ENCODE measurements at places on chromosomes 12 and 14. TPM values are rescaled to one million over a fixed set of nuclear protein-coding genes. Genes with fewer than 3 reads are reported as not detected.

The IFNG gene
- not detected for total RNA-seq

The SUDS3 gene
- total RNA-seq, result 89.1 TPM

The AICDA gene
- total RNA-seq, result not detected

DNA sequence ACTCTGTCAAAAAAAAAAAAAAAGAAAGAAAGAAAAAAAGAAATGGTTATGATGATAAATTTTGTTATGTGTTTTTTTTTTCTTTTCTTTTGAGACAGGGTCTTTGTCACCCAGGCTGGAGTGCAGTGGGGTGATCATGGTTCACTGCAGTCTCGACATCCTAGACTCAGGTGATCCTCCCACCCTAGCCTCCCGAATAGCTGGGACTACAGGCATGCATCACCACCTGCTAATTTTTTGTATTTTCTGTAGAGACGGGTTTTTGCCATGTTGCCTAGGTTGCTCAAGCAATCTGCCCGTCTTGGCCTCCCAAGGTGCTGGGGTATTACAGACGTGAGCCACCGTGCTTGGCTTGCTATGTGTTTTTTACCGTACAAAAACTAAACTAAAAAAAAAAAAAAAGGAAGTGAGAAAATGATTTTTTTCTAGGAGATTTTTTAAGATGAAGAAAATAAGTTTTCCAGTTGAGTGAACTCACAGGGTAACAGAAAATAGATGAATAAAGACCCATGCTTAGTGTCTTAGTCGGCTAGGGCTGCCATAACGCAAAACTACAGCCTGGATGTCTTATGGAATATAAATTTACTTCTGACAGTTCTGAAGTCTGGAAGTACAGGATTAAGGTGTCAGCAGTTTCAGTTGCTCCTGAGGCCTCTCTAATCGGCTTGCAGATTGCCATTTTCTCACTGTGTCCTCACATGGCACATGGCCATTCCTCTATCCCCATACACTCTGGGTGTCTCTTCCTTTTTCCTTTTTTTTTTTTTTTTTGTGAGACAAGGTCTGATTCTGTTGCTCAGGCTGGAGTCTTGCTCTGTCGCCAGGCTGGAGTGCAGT lies 13.2 kb upstream of the APOF start:
- no peak overlapping the region for H3K27ac ChIP-seq
- no peak for DNase-seq
- H3K36me3 ChIP-seq, result no peaks in the 10 kb centered on the region
- H3K27me3 ChIP-seq, result no peaks in the 10 kb centered on the region

GRCh38 chr12:69007101-69007854 lies 74.3 kb upstream of the CPM start:
- no peaks in the 10 kb centered on the region for H3K36me3 ChIP-seq
- DNase-seq, result peak; percentile 29
- H3K27me3 ChIP-seq, result no peaks in the 10 kb centered on the region
- no peaks in the 10 kb centered on the region for H3K4me1 ChIP-seq
- no peak overlapping the region for H3K4me3 ChIP-seq
- H3K27ac ChIP-seq, result no peak overlapping the region
